ENCODE measurements at places on chromosomes 7 and 10. TPM values are rescaled to one million over a fixed set of nuclear protein-coding genes. Genes with fewer than 3 reads are reported as not detected.

The GNAI1 gene
- total RNA-seq, result 0.42 TPM

The WNT16 gene
- 0.09 TPM for total RNA-seq

The METTL27 gene
- total RNA-seq, result not detected

The CFAP70 gene
- 1.2 TPM for total RNA-seq

The HTRA1 gene
- 0.13 TPM for total RNA-seq

The ZNF239 gene
- total RNA-seq, result 1.6 TPM

The CDK14 gene
- 0.20 TPM for total RNA-seq

The ITGB8 gene
- total RNA-seq, result 0.11 TPM

GRCh38 chr10:117553142-117553814 lies 10.7 kb downstream of the EMX2 start:
- DNase-seq, result no peak

DNA sequence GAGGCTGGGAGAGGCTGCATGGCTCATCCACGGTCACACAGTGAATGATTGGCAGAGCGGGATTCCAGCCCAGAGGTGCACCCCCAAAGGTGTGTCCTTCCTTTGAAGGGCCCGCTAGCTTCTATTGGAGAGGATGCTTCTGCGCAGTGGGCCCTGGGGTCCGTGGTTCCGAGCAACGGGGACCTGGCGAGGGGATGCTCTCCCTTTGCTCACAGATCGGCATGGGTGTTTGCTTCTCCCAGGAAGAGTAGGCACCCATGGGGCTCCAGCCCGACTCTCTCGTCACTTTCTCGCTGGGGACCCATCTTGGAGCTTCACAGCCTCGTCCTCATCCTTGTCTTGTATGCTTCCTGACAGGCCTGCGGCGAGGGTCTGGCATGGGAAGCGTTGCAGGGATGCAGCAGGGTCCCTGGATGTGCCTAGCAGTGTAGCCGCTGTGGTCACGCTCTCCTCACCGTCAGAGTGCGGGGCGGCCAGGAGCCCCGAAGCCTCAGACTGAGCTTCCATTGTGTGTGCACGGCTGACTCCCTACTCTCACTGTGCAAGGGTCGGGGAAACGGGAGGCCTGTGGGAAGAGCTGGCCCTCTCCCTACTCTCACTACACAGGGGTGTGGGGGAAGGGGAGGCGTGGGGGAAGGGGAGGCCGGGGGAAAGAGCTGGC lies 538.5 kb upstream of the FOXK1 start:
- DNase-seq, result no peak

- peak; percentile 56 for DNase-seq
Measured at GRCh38 chr7:1569016-1569415, 816 bp downstream of the PSMG3 start.

DNA sequence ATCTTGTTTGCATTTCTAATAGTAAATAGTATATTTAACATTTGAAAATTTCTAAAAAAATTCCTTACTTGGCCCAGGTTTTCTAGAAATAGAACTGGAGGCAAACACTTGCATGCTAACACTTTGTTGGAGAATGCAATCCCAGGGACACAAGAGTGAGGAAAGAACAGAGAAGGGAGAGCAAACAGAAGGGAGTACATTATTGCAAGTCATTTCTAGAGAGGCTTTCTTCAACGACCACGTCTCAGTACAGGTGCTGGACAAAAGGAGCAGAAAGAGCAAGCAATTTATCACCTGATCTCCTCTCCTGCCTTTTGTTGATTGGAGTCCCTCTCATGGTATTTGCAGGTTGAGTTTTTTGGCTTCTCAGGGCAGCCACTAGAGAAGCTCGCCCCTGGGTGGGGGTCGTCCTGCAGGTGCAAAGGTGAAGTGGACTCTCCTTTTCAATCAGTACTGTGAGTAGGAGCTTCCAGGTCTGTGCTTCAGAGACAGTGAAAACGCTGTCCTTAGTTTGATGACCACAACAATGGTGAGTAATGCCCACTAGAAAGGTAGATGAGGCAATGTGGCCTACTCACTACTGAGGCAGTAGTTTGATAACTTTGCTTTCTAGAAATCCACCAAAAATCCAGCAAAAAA lies 5.2 kb downstream of the CPED1 start:
- DNase-seq, result no peak

GRCh38 chr7:131826960-131827359 lies 270.5 kb upstream of the PODXL start:
- no peak for DNase-seq

DNA sequence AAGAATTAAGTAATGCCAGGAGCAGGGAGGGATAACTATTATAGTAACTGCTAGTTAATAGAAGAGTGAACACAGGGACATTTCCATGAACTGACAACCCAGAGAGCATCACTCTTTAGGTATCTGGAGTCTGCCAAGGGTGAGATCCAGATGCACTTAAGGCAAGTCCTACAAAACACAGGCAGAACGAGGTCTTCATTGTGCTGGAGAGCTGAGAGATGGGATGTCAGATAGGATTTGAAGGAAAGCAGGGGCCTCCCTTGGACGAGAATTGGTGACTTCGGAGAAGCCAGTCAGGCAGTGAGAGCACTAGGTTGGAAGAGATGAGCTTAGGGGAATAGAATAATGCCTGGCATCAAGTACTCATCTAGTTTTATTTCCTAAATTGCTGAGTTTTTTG lies 684.5 kb downstream of the GATA3 start:
- DNase-seq, result no peak

DNA sequence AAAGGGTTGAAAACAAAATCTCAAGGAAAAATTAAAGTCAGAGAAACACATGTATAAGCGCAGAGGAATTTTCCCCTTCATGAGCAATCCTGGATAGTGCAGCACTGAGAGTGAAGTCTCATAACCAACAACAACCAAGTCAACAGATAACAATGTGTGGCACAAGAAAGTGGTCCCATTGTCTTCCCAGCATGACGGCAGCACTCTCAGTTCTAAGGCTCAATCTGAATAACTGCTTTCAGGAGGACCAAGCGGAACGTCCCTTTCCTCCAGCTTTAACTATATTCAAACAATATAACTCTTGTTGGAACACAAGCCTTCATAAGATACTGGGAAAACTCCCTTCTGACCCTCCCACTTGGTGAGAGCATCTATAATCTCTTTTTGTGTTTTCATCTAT lies 137.9 kb downstream of the RAPGEF5 start:
- no peak for DNase-seq

DNA sequence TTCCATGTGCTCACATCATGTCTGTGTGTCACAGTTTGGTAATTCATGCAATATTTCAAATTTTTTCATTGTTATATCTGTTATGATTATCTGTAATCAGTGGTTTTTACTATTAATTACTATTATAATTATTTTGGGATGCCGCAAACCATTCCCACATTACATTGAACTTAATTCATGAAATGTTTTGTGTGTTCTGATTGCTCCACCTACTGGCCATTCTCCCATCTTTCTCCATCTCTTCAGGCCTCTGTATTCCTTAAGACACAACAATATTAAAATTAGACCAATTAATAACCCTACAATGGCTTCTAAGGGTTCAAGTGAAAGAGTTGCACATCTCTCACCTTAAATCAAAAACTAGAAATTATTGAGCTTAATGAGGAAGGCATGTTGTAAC lies 398.5 kb downstream of the PCDH15 start:
- DNase-seq, result no peak

DNA sequence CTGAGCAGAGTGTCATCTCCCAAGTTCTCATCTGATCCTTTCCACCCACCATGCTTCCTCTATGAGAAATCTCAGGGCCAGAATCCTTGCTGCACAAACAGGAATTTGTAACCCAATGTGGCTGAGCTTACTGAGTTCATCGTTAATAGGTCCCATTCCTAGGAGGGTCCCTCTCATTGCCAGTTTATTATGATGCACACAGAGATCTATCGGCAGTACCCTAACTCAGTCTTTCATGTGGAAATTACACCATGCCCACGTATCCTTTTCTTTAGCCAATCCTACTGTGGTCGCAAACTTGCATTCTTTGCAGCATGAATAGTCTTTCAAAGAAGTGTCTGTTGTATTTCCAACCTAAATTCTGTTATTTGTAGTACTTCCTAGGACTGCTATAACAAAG lies 12.1 kb downstream of the TMEM236 start:
- DNase-seq, result no peak

GRCh38 chr7:14773729-14774271 lies 128.8 kb downstream of the DGKB start:
- DNase-seq, result no peak

- no peak for DNase-seq
Measured at GRCh38 chr10:78109210-78109609, 75.5 kb downstream of the RPS24 start.

DNA sequence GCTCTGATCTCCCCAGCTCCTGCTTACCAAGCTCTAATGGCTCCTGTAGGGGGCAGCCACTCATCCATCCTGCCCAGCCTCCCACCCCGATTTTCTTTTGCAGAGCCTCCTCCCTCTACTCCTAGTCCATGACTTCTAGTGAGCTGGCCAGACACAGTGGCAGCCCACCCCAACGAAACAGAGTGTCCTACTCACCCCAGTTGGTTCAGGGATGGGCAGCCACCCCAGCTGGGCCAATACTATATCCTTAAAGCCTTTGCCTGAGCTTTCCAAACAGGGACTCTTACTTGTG lies 77.1 kb downstream of the GRID1 start:
- no peak for DNase-seq

- DNase-seq, result no peak
Measured at GRCh38 chr10:103238506-103239252, 7.0 kb upstream of the RPEL1 start.

DNA sequence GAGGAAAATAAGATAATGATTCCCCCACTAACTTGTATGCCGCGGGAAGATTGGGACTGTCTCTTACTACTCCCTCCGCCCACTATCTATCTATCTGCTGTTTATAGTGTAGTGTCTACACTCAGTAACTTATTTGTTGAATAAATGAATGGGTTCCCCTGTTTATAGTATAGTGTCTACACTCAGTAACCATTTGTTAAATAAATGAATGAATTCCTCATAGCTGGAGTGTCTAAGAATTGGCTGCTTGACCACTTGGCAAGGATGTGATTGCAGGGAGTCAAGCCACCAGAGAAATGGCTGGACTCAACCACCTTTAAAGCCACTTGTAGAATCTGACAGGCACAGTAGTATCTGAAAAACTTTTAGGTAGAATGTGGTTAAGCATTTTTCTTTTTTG lies 147.1 kb downstream of the TRIL start:
- DNase-seq, result no peak

- no peak for DNase-seq
Measured at GRCh38 chr10:86046845-86047460, 319.6 kb downstream of the GRID1 start.

DNA sequence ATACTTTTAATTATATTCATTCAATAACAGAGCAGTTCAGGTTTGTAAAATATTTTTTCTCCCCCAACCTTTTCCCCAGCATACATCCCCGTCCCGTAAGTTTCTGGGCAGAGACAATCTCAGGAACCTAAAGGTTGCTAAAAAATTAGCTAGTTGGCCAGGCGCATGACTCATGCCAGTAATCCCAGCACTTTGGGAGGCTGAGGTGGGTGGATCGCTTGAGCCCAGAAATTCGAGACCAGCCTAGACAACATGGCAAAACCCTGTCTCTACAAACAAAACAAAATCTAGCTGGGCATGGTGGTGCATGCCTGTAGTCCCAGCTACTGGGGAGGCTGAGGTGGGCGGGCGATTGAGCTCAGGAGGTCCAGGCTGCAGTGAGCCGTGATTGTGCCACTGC lies 40.2 kb downstream of the TCF7L2 start:
- DNase-seq, result no peak

- DNase-seq, result no peak
Measured at GRCh38 chr7:24504836-24505235, 68.4 kb upstream of the PALS2 start.

DNA sequence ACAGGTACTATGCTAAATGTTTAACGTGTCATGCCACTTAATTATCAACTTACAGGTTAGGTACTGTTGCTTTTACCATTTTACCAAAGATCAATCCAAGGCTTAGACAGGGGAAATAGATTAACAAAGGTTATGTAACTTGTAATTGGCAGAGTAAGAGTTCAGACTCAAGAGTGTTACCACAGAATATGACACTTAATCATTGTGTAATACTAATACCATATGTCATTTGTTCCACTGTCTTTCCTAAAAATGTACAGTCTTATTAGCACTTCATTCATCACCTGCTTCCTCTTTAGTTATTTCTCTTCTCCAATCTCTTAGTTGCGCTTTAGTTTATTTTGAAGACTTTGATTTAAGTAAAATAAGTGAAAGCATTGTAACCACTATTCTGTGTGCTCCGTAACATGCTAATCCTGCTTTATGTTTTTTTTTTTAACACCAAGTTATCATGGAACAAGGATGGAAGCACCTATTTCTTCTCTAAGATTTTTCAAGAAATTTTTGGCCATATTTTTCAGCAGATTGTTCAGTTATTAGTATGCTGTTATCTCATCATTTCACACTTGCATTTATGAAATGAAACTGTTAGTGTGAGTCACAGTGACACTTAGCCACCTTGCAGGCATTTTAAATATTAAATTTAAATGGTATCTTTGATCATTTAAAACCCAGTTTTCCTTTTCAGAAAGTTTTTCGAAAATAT lies 197.3 kb downstream of the PHF14 start:
- DNase-seq, result no peak

DNA sequence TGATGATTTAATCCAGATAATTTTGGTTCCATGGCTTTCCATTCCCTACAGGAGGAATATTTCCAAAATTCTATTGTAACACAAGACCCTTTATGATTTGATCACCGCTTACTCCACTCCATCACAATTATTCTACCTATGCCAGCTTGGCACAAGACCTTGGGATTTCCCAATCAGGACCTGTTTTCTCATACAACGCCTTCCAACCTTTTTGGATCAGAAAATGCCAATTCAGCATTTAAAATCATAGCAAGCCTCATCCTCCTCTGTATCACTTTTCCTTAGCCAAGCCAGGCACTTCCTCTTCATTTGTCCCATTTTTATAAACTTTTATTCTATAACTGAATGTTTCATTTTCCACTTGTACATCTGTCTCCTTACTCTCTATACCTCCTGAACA lies 100.9 kb downstream of the JMJD1C start:
- no peak for DNase-seq

DNA sequence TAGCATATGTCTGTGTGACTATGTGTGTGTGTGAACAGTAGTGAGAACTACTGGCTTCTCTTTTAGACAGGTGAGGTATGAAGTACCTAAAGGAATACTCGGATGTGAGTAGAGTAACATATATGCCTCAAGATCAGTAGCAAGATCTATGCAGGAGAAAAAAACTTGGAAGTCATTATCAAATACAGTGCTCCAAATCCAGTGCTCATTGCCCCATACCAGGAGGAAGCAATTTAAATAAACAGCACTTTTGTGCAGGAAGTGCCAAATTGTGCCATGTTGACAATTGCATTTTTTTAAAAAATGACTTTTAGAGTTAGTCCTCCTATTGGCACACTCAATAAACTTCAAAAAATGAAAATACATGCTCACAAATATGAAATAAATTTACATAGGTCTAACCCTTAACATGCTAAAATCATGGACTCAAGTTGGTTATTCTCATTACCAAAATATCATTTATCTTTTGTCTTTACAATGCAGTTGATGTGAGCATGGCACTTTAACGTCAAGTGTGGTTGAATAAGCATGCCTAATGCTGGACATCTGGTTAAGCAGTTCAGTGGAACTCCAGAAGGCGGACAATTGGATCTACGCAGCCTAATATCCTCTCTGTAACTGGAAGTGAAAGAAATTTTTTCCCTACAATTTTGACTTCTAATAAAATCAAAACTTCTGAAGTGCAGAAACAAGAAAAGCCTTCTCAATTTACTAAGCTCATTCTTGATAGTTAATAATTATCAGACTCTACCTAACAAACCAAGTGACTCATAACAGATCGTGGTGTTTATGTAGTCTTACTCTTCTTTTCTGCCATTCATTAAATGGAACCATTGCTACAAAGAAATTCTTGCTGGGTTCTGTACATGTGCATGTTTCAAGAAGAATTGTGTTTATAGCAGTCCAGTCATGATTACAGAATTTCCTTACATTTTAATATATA lies 195.2 kb downstream of the MDFIC start:
- no peak for DNase-seq

GRCh38 chr7:139613971-139614411 lies 90.5 kb downstream of the CLEC2L start:
- DNase-seq, result no peak

Data from CD8-positive, alpha-beta memory T cell (primary cell).